Stimulated activated CD8-positive, alpha-beta memory T cell treated with anti-CD3 and anti-CD28 coated beads, Interleukin-2, amount 100 ng/mL, for 1 hour (primary cell): ENCODE measurements at places on chromosomes 3 and 15.

- no peak for DNase-seq
These were observed 52.5 kb upstream of the C15orf61 start for GRCh38 chr15:67468416-67468815.

GRCh38 chr3:121491683-121492320, 54.0 kb downstream of the POLQ start:
- DNase-seq: no peak

DNA sequence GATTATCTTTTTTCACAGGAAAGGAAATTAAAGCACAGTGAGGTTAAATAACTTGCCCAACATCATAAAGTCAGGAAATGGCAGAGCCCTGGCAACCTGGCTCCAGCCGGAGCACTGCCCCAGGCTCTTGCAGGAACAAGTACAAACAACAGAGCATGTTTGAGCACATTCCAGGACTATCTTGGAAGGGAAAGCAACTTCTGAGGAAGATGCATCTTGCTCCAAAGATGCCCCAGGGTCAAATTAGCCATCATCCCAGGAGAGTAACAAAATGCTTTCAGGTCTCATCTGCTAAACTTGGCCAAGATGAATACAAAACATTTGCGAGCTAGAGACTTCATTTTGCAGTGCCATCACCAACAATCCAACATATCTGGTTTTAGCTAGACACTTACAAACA, 162.4 kb upstream of the LRRN1 start:
- DNase-seq: no peak

DNA sequence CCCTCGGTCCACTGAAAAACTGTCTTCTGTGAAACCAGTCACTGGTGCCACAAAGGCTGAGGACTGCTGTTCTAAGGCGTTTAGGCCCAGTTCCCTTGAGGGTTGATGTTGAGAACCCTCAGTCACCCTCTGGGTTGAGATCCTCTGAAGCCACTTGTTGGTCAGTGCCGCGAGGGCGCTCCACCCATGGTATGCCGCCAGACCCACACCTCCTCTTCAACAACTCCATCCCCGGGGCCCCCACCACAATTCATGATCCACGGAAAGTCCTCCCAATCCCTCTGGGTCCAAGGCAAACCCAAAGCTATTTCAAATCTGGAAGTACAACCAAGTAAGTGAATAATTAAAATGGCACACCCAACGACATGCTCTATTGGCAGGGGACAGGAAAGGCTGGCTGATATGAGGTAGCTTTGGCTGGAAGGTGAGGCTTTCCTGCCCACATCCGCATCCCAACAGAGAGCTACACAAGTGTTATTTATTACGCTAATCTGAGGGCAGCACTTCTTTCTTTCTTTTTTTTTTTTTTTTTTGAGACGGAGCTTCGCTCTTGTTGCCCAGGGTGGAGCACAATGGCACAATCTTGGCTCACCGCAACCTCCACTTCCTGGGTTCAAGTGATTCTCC, 58.1 kb downstream of the XXYLT1 start:
- DNase-seq: no peak

DNA sequence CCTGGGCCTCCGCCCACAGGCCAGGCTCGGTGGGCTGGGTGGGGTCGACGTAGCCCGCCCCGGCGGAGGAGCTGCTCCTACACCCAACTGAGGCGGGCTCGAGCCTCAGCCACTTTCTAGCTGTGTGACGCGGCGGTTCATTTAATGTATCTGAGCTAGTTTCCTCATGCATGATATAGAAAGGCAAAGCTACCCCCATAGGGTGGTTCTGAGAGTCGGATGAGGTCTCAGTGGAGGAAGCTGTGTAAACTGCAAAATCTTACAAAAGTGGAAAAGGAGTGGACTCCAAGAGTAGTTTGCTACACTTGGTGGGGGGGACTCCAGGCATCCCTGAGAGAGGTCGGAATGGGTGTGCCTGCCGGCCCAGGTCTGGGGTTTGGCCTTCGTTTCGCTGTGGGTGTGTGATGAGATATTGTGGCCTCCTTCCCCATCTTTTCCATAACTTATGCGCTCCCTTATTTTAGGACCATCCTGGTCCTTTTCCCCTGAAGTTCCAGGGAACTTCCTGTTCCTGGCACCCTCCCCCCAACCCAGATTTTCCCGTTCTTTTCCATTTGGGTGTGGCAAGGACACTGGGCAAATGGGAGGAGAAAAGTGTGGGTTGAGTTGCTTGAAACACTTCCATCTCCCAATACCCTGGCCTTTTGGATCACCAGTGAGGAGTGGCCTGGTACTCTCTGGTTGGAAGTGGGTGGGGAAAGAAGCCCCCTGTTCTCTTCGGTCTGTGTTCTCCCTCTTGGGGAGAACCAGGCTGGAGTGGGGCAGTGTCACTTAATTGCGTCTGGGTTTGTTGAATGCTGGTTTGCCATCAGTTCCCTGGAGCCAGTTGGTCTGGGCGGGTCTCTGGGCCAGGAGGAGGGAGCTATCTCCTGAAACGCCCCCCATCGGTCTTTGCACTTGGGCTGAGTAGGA, 1.1 kb downstream of the PDIA5 start:
- DNase-seq: no peak

DNA sequence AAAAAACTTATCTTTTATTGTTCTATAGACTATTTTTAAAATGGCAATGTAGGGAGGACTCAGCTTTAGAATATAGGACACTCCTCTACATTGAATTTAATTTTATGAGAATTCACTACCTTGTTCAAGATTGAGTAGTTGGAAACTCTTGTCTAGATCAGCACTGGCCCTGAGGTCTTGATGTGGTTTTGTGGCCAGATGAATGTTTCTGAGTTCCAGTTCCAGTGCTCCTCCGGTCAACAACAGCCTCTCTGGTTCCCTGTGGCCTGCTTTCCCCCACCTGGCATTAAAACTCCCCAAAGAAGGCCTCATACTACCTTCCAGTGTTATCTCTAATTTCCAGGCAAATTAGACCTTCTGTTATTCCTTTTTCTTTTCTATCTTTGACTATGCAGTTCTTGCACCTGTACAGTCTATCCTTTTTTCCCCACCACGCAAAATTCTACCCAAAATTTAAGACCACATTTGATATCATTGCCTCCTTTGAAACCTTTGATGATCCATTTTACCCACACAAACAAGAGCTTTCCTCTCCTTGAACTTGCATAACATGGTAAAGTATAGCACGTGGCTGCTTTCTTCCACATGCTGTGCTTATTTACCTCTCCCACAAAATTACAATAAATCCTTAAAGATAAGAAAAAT, 9.6 kb upstream of the ANP32A start:
- DNase-seq: no peak

DNA sequence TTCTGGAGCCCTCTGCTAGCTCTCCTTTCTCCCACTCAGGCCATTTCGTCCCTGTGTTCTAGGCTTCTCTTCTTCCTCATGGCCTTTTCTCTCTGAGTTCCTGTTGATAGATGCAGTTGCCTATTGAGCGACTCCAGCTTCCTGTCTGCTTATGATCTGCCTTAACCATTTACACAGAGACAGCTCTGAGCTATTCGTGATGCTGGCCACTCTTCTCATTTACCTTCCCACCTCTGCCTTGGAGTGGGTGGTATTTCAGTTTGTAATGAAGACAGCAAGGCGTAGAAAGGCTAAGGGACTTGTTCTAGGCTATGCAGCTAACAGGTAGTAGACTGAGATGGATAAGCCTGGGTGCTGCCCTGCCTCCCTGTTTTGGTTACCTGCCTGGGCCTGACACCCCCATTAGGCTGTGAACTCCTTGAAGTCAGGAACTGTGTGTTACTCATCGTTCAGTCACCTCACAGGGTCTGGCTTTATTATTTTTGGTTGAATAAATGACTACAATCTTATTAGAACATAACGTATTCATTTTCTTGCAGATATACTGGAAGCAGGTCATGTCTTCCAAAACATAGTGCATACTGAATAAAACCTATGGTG, 12.6 kb upstream of the ZBTB47 start:
- no peak for DNase-seq

- no peak for DNase-seq
These were observed 6.6 kb downstream of the ACOX2 start for GRCh38 chr3:58530354-58530865.

- DNase-seq: no peak
These were observed 178.6 kb downstream of the KCNAB1 start for GRCh38 chr3:156298938-156299337.
